ENCODE measurements at places on chromosomes 16 and 17.

DNA sequence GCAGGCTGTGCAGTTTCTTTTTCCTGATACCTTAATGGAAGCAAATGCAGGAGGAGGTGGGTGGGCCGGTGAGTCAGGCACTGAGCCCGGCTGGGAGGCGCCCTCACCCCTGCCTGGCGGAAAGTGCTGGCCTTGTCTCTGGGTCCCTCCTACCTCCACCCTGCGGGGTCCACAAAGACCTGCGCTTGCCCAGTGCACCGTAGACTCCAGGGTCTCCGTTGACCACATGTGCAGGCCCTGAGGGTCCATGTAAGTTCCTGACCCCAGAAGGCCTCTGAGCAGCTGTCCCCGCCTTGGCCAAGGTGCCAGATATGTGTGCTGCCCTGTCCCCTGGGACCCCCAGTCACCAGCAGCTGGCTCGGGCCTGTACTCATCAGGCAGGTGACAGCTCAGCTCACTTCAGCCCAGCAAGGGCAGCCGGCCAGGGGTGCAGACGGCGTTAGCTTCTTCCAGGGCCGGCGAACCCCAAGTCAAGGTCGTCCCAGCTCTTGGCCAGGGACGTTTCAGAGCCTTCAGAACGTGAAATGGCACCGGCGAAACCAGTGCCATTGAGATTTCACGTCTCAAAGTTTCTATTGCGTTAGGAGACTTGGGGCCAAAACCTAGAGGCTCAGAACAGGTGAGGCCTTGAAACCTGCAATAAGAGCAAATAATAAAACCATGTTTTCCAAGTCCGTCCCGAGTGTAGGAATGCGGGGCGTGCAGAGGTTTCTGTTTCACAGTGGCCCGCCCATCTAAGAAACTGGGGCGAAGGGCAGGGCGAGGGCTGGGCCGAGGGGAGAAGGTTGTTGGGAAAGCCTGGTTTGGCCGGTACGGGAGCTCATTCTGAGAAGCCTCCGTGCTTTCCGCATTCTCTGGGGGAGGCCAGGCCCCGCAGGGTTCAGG lies 12.1 kb downstream of the METRNL start:
- no peak for DNase-seq

- no peak for DNase-seq
Measured at GRCh38 chr17:21417921-21418320, 41.8 kb downstream of the KCNJ12 start.

DNA sequence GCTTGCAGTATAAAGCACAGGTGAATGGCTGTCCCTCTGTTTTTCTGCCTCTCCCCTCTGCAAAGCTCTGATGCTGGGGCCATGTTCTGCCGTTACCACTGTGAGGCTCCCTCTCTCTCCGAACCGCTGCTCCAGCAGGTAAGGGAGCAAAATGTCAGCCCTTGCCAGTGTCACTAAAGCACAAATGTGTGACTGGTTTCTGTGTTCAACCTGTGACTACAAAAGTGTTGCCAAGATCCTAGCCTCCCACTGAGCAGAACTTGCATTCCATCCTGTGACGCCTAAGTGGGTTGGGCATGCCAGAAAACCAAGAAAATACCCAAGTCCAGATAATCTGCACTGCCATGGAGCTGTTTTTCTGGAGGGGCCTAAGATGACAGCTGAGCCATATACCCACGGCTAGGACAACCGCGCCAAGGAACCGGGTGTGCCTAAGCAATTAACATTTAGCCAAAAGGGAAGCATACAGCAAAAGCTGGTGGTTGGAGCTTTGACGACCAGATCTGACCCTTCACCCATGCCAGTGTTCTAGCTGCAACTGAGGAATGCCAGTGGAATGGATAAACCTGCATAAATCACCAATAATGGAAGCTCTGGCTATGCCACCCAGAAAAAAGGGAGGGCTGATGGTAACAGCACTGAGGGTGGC lies 35.0 kb downstream of the PSME3IP1 start:
- no peak for DNase-seq

DNA sequence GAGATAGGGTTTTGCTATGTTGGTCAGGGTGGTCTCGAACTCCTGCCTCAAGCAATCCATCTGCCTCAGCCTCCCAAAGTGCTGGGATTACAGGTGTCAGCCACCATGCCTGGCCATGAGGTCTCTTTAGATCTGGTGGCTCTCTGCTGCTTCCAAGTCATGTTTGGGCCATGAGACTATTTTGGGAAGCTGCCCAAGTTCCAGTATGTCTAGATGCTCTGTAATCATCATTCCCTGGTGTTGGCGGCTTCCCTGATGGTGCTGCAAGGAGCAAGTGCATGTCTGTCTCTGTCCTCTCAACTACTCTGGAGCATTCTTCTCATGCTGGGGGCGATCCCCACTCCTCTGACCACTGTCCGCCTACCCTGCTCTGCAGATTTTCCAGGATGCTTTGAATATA lies 6.4 kb upstream of the ODF4 start:
- DNase-seq = no peak

DNA sequence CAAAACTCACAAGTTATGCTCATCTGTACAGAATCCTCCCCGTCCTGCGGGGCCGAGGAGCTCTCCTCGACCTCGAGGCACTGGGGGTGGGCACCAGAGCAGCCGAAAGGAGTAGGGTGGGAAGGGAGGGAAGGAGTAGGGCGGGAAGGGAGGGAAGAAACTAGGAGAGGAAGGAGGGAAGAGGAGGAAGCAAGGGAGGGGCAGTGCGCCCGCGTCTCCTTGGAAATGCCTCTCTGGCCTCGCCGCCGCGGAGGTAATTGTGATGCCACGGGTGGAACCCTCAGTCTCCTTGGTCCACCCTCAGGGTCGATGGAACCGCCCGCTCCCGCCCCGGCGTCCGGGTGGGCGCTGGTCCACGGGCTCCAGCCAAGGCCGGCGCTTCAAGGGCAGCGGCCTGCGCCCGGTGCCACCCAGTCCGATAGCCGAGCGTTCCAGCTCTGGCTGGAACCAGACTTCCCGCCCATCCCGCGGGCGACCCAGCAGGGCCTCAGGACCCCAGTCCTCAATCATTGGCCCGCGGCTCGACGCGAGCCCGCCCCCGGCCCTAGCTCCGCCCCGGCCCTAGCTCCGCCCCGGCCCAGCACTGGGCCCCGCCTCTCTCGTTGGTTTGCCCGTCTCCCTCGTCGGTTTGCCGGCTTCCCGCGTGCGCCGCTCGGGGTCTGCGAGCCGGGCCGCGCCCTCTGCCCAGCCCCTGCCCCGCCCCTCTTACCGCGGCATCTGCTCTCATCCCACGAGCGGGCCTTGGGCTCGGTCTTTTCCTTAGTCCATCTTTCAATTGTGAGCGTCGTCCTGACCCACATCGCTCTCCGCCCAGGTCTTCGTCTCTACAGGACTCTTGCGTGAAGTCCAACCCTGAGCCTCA lies 596 bp downstream of the PROCA1 start:
- peak; percentile 86 for DNase-seq

DNA sequence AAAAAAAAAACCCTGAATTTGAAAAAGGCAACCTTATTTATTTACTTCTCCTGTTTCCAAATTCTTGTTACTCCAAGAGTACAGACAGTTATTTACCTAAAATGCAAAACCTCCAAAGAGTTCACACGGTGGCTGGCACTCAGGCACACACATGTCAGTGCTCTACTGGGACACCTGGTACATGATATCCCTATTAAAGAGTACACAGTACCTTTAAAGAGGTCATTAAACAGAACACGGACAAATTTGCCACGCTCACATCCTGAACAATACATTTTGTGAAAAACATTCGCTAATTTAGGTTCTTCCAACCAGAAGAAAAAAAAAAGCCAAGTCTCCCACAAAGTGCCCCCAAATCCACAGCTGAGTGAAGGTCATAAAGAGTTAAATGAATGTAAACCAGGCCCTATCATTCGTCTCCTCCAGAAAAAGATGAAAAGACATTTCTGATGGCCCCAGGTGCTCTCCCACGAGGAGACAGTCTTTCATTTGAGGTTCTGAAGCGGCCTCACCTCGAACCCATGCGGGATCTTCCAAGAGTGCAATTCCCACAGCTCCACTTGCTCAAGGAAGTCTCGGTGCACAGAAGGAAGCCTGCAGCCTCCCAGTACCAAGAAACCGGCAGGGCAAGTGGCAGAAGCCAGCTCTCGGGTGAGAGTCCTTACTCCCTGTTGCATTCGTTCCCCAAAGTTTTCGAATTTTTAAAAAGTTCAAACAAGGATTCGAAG lies 993 bp downstream of the ERN1 start:
- no peak for DNase-seq

DNA sequence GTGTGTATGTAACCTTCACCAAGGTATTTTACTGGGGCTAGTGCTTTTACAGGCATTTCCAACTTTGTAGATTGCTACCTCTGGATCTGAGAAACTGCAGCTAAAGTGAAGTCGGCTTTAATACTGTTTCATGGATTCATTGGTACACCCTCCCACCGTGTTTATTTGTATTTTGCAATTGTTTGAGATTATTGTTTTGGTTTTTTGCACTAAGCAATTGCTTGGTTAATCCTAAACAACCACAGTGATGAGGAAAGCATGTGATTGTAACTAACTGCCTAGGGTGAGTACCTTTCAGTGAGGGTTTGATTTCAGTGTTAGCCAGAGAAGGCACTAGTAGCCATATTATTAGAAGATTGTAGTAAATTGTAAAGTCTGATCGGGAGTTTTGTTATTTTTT lies 3.3 kb downstream of the LUC7L3 start:
- no peak for DNase-seq

DNA sequence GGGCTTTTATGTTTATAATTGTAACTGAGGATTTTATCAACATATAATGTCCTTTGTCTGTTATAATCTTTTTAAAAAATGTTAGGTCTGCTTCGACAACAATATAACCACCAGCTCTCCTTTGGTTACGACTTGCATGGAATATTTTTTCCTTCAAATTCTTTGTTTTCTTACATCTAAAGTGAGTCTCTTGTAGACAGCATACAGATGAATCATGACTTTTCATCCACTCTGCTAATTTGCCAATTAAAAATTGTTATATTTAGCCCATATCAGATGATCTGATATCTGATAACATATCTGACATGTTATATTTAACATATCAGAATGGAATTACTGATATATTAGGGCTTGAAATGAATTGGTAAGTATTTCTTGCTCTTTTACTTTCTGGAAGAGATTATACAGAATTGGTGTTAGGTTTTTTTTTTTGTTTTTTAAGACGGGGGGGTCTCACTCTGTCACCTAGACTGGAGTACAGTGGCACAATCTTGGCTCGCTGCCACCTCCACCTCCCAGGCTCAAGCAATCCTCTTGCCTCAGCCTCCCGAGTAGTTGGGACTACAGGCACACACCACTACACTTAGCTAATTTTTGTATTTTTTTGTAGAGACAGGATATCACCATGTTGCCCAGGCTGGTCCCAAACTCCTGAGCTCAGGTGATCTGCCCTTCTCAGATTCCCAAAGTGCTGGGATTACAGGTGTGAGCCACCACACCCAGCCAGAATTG lies 27.5 kb downstream of the TBX21 start:
- DNase-seq = no peak

GRCh38 chr16:582614-583331 lies 7.1 kb upstream of the RAB40C start:
- DNase-seq = no peak

- DNase-seq = peak; percentile 39
Measured at GRCh38 chr16:68490829-68491575, 42.7 kb upstream of the SMPD3 start.

GRCh38 chr16:76278086-76278485 lies 885 bp downstream of the CNTNAP4 start:
- no peak for DNase-seq

DNA sequence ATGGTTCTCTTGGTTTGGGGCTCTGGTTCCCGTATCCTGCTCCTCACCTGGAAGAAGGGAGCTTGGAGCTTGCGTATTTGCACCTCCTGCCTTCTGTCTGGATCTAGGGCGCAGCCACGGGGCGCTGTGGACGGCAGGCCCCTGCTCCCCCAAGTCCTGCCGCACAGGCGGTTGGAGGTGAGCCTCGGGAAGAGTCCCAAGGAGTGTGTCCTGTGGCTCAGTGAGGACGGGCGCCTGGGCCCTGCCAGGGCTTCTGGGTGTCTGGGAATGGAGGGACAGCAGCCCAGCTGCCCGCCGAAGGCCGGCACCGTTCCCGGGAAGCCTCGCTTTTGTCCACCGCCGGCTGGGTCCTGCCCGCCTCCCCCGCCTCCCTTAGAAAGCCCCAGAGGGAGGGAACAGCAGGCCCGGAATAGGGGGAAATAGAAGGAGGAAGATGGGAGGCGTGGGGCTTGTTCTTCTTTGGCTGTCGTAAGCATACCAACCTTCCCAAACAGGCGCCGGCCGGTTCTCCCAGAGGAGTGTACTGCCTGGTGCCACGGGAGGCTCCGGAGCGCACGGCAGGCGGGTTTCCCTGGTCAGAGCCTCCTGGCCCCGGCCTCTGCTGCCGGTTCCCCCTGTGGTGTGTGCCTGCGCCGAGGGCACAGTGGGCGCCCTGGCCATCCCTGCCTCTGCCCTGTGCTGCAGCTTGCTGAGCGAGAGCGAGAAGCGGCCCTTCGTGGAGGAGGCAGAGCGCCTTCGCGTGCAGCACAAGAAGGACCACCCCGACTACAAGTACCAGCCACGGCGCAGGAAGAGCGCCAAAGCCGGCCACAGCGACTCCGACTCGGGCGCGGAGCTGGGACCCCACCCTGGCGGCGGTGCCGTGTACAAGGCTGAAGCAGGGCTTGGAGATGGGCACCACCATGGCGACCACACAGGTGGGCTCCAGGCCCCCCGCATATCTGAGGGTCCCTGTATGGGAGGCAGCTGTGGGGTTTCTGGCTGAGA lies 1.8 kb downstream of the SOX8 start:
- peak; percentile 78 for DNase-seq

- DNase-seq = no peak
Measured at GRCh38 chr17:10651927-10652326, 5.2 kb downstream of the MYH3 start.

GRCh38 chr16:87459027-87459426 lies 33.8 kb downstream of the ZCCHC14 start:
- no peak for DNase-seq

GRCh38 chr16:12672986-12673385 lies 130.7 kb downstream of the CPPED1 start:
- DNase-seq = no peak

DNA sequence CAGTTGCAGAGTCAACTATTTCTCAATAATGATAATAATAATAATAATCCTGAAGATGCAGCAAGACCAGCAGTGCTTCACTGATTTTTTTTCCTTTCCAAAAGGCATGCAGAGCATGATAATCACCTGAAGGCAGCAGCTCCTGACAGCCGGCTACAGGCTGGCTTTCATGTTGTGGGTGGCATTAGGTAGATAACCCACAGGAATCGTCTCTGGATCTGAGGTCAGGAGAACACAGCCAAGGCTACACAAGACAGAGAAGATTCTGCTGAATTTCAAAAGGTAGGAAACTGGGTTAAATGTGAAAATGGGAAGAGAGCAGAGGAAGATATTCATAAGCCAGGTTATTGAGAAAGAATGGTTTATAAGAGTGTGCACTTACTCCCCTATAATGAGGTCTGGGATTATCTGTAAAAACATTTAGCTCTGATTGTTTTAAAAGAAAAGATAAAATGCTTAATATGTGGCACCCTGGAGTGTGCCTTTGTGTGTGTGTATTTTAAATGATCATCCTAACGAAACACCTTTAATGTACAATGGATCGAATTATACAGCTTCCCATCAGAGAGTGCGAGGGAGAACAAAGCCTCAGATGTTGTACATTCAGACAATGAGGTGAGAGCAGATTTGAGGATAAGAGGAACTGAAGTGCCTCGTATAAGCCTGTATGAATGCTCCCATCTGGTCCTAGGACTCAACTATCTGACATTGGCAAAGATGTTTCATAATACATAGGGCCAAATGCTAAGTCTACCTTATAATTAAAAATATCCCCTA lies 273.1 kb downstream of the PHKB start:
- no peak for DNase-seq
